Activated CD8-positive, alpha-beta memory T cell treated with anti-CD3 and anti-CD28 coated beads, Interleukin-2, amount 10 ng/mL, durations not matched to agents 7 days and 5 days (primary cell): ENCODE measurements at places on chromosomes 16 and 17. TPM values are rescaled to one million over a fixed set of nuclear protein-coding genes. Genes with fewer than 3 reads are reported as not detected.

Gene KRTAP2-3
- not detected for total RNA-seq

GRCh38 chr17:42795465-42795864 lies 3.0 kb downstream of the COA3 start:
- H3K4me3 ChIP-seq: no peak overlapping the region
- no peak overlapping the region for H3K27ac ChIP-seq
- peaks cover 19% of the 10 kb centered on the region for H3K4me1 ChIP-seq

GRCh38 chr17:34725725-34726124 lies 146.3 kb downstream of the TMEM132E start:
- no peak overlapping the region for H3K4me3 ChIP-seq
- no peak for DNase-seq
- H3K27me3 ChIP-seq: peaks cover 14% of the 10 kb centered on the region
- no peak overlapping the region for H3K27ac ChIP-seq
- H3K4me1 ChIP-seq: no peaks in the 10 kb centered on the region

DNA sequence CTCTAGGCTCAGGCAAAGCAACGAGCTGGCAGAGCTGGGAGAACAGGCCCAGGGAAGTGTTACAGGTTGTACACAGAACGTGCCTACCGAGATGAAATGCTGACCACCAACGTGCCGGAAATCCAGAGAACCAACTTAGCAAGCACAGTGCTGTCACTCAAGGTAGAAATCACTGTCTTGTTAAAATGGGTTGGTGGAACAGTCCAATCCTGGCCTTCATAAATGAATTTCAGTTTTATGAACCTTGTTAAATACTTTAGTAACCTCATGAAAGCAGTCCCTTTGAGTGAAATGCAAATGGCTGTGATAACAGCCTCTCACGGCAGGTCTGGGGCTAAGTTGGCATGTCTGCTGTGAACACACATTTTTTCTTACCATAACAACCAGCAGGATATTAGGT lies 29.0 kb downstream of the ETV4 start:
- H3K4me1 ChIP-seq: peaks cover 25% of the 10 kb centered on the region
- H3K36me3 ChIP-seq: peaks cover 62% of the 10 kb centered on the region

Gene GDE1
- 21.3 TPM for total RNA-seq

- no peaks in the 10 kb centered on the region for H3K36me3 ChIP-seq
- no peaks in the 10 kb centered on the region for H3K4me1 ChIP-seq
- no peak overlapping the region for H3K27ac ChIP-seq
- no peak overlapping the region for H3K4me3 ChIP-seq
- H3K27me3 ChIP-seq: peaks cover 7% of the 10 kb centered on the region
Measured at GRCh38 chr17:68706356-68706920, 105.3 kb upstream of the FAM20A start.

Gene ETV4
- 0.82 TPM for total RNA-seq

DNA sequence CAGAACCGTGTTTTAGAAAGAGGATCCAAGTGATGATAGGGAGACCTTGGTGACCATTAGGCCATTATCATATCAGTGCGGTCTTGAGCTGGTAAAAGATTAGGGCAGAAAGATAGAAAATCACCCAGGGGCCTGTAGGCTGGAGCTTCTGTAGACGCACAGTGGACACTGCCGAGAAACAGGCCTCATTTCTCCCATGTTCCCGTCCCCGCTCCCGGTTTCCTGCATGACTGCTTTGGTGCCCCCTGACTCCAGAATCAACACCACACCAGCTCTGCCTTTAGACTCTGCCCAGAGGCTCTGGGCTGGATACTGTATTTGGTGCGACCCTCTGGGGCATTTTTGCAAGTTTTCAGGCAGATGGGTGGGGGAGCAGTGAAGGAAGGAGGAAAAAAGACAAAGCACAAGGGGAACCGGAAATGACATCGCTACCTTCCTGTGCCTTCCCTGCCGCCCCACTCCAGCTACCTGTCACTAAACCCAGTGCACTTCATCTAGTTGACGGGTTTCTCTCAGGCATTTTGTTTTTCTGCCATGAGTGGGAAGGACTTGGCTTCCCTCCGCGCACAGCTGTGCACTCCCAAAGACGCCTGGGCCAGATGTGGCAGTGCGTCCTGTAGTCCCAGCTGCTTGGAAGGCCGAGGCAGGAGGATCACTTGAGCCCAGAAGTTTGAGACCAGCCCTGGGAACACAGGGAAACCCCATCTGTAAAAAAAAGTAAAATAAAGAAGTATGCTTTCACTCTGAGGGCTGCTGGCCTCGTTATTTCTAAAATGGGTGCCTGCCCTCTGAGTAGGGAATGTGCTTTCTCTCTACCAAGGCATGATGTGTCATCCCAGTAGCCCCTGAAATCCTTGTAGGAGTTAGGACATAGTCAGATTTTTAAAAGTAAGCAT lies 214.1 kb downstream of the RPTOR start:
- H3K36me3 ChIP-seq: peaks cover 52% of the 10 kb centered on the region
- H3K4me3 ChIP-seq: no peak overlapping the region
- no peaks in the 10 kb centered on the region for H3K27me3 ChIP-seq

DNA sequence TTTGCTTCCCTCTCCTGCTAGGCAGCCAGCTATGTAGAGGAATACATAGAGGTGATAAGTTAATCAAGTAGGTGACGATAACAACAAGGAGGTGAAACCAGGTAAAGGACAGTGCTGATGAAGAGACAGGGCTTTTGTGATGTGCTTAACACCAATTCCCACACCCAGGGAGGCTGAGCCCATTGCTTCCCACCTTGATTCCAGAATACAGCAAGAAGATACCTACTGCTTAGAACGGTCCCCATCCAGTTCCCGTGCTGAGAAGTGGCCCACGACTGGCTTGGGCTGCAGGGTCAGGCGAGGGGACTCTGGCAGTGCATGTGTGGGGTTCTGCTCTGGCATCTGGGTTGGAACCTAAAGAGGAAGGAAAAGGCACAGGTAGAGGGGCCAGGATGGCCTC lies 16.1 kb upstream of the GFAP start:
- H3K36me3 ChIP-seq: peaks cover 55% of the 10 kb centered on the region
- H3K4me3 ChIP-seq: no peak overlapping the region
- H3K27ac ChIP-seq: no peak overlapping the region
- H3K27me3 ChIP-seq: no peaks in the 10 kb centered on the region
- H3K4me1 ChIP-seq: no peaks in the 10 kb centered on the region

DNA sequence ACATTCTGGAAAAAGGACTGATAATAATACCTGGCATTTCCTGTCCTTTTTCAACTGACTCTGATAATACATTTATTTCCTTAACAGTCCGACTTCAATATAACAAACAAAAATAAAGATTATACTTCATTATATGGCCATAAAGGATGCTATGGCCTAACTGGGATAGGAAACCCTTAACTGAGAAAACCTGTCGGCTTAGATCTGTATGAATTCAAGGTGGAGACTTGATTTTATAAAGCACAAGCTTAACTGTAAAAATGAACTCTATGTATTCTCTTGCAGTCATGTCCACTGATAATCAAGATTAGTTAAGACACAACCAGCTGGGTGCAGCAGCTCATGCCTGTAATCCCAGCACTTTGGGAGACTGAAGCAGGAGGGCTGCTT lies 102.2 kb downstream of the MYO1D start:
- no peak overlapping the region for H3K27ac ChIP-seq
- no peaks in the 10 kb centered on the region for H3K36me3 ChIP-seq
- H3K4me1 ChIP-seq: peaks cover 3% of the 10 kb centered on the region
- no peaks in the 10 kb centered on the region for H3K27me3 ChIP-seq
- no peak overlapping the region for H3K4me3 ChIP-seq

Gene TMEM92
- total RNA-seq: 0.09 TPM

DNA sequence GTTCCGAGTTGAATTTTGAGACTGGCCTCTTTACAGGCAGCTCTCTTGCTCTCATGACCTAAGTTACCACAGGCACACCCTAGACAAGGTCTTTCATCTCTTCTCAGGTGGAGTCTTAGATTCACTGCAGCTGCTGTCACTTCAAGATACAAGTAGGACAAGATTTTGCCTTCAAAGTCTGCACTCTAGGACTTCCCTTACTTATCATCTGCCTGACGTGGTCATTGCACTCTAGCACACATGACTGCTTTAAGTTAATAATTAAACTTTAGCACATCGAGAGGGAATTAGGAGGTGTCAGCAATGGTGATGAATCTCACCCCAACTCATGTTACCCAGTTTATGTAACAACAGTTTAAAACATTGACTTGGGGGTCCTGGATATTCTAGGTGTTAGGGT lies 25.6 kb downstream of the RNF135 start:
- DNase-seq: no peak
- no peak overlapping the region for H3K4me3 ChIP-seq
- H3K4me1 ChIP-seq: no peaks in the 10 kb centered on the region
- H3K27me3 ChIP-seq: no peaks in the 10 kb centered on the region
- H3K27ac ChIP-seq: no peak overlapping the region

GRCh38 chr17:46138473-46138872 lies 54.8 kb downstream of the KANSL1 start:
- peaks cover 74% of the 10 kb centered on the region for H3K4me1 ChIP-seq
- no peaks in the 10 kb centered on the region for H3K27me3 ChIP-seq
- no peak for DNase-seq
- H3K27ac ChIP-seq: no peak overlapping the region
- peaks cover 20% of the 10 kb centered on the region for H3K36me3 ChIP-seq

DNA sequence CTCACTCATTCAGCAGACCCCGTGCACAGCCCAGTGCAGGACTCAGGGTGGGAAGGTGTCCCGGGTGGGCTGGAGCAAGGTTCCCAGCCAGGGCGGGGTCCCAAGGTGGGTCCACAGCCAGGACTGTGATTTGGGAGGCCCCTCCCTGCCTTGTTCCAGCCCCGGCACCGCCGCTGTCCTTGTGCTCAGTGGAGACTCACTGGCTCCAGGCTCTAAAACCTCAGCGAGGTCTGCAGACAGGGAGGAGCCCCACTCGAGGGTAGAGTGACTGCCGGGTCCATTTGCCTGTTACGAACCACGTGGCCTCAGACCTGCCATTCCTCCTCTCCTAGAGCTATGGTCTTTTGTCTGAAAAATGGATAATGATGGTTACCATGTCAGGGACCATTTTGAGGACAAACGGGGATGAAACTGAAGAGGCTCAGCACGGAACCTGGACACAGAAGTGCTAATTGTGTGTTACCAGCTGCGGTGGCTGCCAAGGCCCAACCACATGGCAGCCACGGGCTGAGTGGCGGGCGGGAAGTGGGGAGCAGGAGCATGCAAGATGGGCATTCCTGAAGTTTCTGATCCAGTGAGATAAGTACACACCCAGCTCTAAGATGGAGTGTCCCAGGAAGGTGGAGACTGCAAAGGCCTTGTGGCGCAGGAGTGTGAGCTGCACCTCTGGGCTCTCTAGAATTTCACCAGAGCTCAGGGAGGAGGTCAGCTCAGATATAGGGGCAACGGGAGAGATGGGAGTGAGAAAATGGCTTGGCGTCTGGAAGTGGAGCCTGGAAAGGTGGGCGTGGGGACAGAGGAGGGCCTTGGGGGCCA lies 317.6 kb downstream of the SEC14L1 start:
- DNase-seq: peak; percentile 75
- peak overlapping the region; percentile 99 for H3K27ac ChIP-seq
- H3K4me3 ChIP-seq: peak overlapping the region; percentile 86
- no peaks in the 10 kb centered on the region for H3K27me3 ChIP-seq
